ENCODE measurements at places on chromosomes 2 and 18.

GRCh38 chr2:2866459-2866858 lies 511.2 kb downstream of the EIPR1 start:
- no peak for DNase-seq

- no peak for DNase-seq
Observed at GRCh38 chr2:119136093-119136492, 22.5 kb downstream of the C1QL2 start.

GRCh38 chr2:60882971-60883753 lies 1.8 kb downstream of the REL start:
- DNase-seq: no peak

DNA sequence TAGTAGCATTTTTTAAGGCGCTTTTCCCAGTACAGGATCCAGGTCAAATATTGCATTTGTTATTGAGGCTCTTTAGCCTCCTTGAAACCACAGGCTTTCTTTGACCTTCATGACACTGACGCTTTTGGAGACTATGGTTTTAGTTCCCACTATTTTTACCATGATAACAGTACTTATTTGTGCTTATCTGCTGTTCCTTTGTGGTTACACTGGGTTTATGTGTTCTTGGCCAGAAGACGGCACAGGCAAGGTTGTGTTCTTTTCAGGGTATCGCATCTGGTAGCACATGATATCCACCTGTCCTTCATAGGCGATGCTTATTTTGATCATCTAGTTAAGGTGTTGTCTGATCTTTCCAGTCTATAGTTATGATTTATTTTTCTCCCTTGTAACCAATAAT lies 16.8 kb upstream of the MBOAT2 start:
- no peak for DNase-seq

- no peak for DNase-seq
Observed at GRCh38 chr2:41911033-41911432, 136.8 kb upstream of the PKDCC start.

DNA sequence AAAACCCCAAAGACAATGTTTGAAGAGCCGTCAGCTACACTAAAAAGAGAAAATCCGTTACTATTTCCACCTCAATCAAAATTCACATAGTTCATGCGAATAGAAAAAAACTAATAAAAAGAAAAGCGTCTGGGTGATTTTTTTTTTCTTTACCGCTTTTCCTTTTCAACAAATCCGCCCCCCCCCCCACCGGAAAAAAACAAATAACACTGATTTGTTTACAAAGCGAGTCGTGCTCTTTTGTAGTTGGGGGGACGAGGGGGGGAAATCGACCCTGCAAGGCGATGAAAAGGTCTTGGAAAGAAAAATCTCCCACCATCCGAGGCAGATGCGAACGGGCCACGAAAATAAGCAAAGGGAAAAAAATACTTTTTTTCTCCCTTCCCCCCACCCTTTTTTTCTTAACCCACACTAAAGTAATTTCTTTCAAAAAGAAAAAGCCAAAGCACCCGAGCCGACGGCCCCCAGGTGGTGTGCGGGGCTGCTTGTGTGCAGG lies 638 bp downstream of the ZNF521 start:
- DNase-seq: no peak

DNA sequence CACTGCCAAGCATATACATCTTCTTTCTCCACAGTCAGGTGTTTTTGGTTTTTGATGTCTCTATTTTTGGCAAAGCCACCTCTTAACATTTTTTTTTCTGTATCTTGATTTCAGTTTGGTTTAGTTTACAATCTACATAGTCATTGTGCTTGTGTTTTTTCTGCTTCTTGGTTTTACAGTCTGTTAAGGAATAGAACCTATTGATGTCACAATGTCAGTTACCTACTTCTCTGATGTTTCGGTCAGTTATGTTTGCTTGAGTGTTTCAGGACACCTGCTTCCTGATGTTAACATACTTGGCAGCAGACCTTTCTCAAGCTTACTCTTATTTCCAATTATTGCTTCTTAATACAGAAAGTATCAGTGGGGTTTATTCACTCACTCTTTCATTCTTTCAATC lies 253.3 kb downstream of the SPAG16 start:
- no peak for DNase-seq

GRCh38 chr2:97691166-97691565 lies 21.7 kb downstream of the C2orf92 start:
- DNase-seq: no peak
